ENCODE measurements at places on chromosomes 16 and 17.

GRCh38 chr17:7575481-7575883, 4.0 kb upstream of the CD68 start:
- peaks cover 92% of the 10 kb centered on the region for H3K36me3 ChIP-seq
- peaks cover 31% of the 10 kb centered on the region for H3K4me1 ChIP-seq
- no peak overlapping the region for H3K4me3 ChIP-seq
- no peaks in the 10 kb centered on the region for H3K27me3 ChIP-seq

- DNase-seq: no peak
- H3K27ac ChIP-seq: no peak overlapping the region
- peaks cover 4% of the 10 kb centered on the region for H3K4me1 ChIP-seq
- H3K27me3 ChIP-seq: peaks cover 26% of the 10 kb centered on the region
- no peaks in the 10 kb centered on the region for H3K36me3 ChIP-seq
Observed at GRCh38 chr17:48510761-48511604, 19.8 kb downstream of the HOXB1 start.

- no peak for DNase-seq
- H3K36me3 ChIP-seq: 0 out of 2 replicates have a peak, but pooled peaks cover 6% of the 10 kb centered on the region
- no peaks in the 10 kb centered on the region for H3K4me1 ChIP-seq
- no peaks in the 10 kb centered on the region for H3K27me3 ChIP-seq
Observed at GRCh38 chr16:75086281-75086680, 30.3 kb downstream of the LDHD start.

GRCh38 chr17:17401271-17401781, 75.5 kb upstream of the MED9 start:
- no peak overlapping the region for H3K27ac ChIP-seq
- peak; percentile 23 for DNase-seq
- peaks cover 26% of the 10 kb centered on the region for H3K4me1 ChIP-seq
- no peaks in the 10 kb centered on the region for H3K27me3 ChIP-seq
- H3K4me3 ChIP-seq: no peak overlapping the region

DNA sequence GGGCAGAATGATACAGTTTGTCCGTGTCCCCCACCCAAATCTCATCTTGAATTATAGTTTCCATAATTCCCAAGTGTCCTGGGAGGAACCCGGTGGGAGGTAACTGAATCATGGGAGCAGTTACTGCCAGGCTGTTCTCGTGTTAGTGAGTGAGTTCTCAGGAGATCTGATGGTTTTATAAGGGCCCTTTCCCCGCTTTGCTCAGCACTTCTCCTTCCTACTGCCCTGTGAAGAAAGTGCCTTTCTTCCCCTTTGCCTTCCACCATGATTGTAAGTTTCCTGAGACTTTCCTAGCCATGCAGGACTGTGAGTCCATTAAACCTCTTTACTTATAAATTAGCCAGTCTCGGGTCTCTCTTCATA, 28.9 kb upstream of the SEC14L1 start:
- no peaks in the 10 kb centered on the region for H3K27me3 ChIP-seq
- H3K4me3 ChIP-seq: no peak overlapping the region
- no peak overlapping the region for H3K27ac ChIP-seq
- H3K36me3 ChIP-seq: no peaks in the 10 kb centered on the region
- H3K4me1 ChIP-seq: peaks cover 29% of the 10 kb centered on the region

DNA sequence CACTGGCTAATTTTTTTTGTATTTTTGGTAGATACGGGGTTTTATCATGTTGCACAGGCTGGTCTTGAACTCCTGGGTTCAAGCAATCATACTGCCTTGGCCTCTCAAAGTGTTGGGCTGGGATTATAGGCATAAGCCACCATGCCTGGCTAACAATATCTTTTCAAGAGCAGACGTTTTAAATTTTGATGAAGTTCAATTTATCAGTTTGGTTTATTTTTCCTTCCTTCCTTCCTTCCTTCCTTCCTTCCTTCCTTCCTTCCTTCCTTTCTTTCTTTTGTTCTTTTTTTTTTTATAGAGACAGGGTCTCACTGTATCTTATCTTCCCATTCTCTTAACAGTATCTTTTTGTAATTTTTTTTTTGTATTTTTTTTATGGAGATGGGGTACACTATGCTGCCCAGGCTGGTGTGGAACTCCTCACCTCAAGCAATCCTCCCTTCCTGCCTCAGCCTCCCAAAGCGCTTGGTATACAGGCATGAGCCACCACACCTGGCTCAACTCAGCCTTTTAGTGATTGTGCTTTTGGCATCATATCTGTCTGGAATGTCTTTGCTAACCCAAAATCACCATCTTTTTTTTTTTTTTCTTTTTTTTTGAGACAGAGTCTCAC, 13.6 kb upstream of the GIP start:
- no peaks in the 10 kb centered on the region for H3K36me3 ChIP-seq
- H3K27ac ChIP-seq: no peak overlapping the region
- peaks cover 36% of the 10 kb centered on the region for H3K27me3 ChIP-seq
- no peak overlapping the region for H3K4me3 ChIP-seq
- DNase-seq: peak; percentile 9

GRCh38 chr16:27980919-27981700, 82.4 kb downstream of the GSG1L start:
- H3K36me3 ChIP-seq: no peaks in the 10 kb centered on the region
- H3K4me1 ChIP-seq: no peaks in the 10 kb centered on the region

GRCh38 chr17:37512442-37513068, 22.9 kb downstream of the DUSP14 start:
- no peak for DNase-seq
- H3K27ac ChIP-seq: no peak overlapping the region
- H3K36me3 ChIP-seq: peaks cover 57% of the 10 kb centered on the region
- no peaks in the 10 kb centered on the region for H3K27me3 ChIP-seq
- peaks cover 29% of the 10 kb centered on the region for H3K4me1 ChIP-seq
